ENCODE measurements at places on chromosomes 4 and X. TPM values are rescaled to one million over a fixed set of nuclear protein-coding genes. Genes with fewer than 3 reads are reported as not detected.

The PIGA gene
- total RNA-seq = 15.3 TPM

The GPR119 gene
- total RNA-seq = 0.32 TPM

DNA sequence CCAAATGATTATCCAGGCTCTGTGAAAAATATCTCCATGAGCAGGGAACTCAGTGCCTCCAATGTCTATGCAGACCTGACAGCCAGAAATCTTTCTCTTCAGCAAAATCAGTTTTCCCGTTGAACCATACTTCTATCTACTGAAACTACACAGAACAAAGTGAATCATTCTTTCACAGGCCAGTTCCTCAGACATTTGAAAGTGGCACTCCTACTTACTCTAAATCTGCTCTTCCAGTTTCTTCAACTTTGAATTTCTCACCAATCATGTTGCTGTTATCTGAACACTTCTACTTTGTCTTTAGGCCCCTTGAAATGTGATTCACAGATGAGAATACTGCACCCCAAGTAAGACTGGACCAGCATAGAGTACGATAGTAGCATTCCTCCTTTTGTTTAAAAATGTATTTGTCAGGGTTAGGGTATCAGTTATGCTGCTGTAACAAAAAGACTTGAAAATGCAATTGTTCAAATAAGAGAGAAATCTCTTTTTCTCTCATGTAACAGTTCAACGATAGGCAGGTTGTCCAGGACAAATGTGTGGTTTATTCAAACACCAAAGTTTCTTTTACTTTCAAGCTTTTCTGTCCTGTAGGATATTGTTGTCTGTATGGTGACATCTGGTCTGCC, 210.6 kb upstream of the KLF3 start:
- no peaks in the 10 kb centered on the region for H3K36me3 ChIP-seq
- no peak overlapping the region for H3K27ac ChIP-seq
- H3K27me3 ChIP-seq = no peaks in the 10 kb centered on the region
- H3K4me3 ChIP-seq = no peak overlapping the region
- no peak for DNase-seq

DNA sequence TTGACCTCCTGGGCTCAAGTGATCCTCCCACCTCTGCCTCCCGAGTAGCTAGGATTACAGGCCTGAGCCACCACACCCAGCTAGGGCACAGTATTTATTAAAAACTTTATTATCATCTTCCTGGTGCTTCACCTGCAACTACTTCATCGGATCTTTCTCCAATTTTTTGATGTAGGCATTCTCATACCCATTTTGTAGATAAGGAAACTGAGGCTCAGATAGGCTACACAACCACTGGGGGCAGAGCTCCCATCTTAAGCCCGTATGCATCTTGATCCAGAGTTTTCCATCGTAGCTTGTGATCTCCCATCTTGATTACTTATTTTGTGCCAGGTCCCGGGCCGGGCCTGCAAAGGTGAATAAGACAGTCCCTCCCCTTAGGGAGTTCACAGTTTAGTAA, 68.1 kb upstream of the BCOR start:
- no peak overlapping the region for H3K27ac ChIP-seq
- DNase-seq = no peak
- no peaks in the 10 kb centered on the region for H3K4me1 ChIP-seq
- H3K36me3 ChIP-seq = no peaks in the 10 kb centered on the region
- no peak overlapping the region for H3K4me3 ChIP-seq
- H3K27me3 ChIP-seq = peaks cover 29% of the 10 kb centered on the region

The RBMXL3 gene
- total RNA-seq = not detected

DNA sequence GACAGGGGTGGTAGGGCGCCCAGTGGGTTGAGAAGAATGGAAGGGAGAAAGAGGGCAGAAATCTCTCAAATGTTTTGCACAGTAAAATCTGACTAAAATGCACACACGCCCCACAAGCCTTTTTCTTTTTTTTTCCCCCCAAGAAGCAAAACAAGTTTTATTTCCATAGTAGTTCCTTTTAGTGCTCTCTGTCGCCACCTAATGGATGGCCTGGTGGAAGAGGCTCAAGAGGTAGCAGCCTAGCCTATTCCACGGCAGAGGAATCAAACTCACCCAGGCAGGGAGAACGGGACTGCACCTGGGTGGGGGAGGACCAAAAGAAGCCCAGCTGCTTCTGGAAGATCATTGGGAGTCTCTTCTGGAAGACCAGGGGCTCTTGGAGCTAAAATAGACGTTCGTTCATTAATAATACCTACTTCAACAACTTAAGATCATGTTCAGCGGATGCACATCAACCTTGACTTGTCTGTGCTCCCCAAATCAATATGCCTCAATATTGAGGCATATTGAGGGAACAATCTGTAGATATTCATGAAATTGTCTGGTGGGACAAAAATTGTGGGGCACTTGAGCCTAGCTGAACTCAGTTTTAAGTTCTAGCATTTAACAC, 31.6 kb upstream of the IRAK1 start:
- no peaks in the 10 kb centered on the region for H3K36me3 ChIP-seq
- H3K4me1 ChIP-seq = no peaks in the 10 kb centered on the region
- DNase-seq = peak; percentile 86
- no peaks in the 10 kb centered on the region for H3K27me3 ChIP-seq
- no peak overlapping the region for H3K4me3 ChIP-seq
- no peak overlapping the region for H3K27ac ChIP-seq

DNA sequence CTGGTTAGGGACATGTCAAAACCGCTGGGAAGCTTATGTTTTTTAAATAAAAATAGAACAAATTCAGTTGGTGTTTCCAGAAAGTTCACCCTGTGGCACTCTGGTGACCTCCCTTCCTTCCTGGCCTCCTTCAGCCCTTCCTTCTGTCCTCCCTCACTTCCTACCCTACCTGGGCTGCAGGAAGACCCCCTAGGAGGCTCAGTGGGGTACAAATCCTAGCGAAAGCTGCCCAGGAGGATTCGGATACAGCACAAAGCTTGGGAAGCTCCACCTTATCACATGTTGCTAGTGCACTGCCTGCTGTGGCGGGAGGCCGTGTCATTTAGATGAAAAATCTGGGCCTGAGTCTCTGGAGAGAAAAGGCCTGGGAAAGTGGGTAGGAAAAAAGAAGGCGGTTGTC, 60.5 kb downstream of the FHDC1 start:
- H3K27me3 ChIP-seq = no peaks in the 10 kb centered on the region
- H3K4me3 ChIP-seq = no peak overlapping the region
- peaks cover 3% of the 10 kb centered on the region for H3K4me1 ChIP-seq
- no peak for DNase-seq

DNA sequence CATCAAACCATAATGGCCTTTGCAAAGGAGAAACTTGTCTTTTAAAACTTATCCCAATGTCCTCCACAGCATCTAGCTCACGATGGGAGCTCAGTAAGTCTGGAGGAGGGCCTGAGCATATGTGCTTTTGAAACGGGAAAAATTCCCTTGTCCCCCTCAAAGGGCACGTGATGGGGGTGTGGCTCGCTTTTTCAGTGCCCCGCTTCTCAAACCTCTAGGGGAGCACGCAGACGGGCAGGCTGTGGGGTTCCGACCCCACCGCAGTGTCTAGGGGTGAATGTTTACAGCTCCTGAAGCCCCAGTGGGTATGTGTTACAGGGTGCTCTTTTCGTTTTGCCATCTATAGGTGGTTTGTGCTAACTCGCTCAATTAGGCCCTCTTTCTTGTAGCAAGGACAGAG, 31.2 kb downstream of the SLITRK2 start:
- no peaks in the 10 kb centered on the region for H3K27me3 ChIP-seq
- no peaks in the 10 kb centered on the region for H3K4me1 ChIP-seq
- no peak for DNase-seq

DNA sequence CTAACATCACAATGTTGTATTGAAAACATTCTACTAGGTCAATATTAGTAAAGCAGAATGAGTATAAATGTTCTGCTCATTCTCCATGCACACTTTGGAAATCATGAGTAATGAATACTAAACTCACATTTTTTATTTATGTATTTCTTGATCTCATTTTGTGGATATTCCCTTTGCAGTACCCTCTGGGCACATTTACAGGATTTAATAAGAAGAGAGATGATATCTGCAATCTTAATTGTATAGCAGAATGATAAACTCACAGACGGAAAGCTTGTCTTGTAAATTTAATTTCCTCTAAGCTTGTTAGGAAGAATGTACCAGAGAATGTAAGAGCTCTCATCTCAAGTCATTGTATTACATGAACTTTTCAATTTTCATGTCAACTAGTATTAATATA, 1279.7 kb downstream of the PCDH7 start:
- no peaks in the 10 kb centered on the region for H3K36me3 ChIP-seq
- no peak overlapping the region for H3K27ac ChIP-seq
- no peaks in the 10 kb centered on the region for H3K27me3 ChIP-seq
- no peaks in the 10 kb centered on the region for H3K4me1 ChIP-seq
- no peak for DNase-seq
- H3K4me3 ChIP-seq = no peak overlapping the region

DNA sequence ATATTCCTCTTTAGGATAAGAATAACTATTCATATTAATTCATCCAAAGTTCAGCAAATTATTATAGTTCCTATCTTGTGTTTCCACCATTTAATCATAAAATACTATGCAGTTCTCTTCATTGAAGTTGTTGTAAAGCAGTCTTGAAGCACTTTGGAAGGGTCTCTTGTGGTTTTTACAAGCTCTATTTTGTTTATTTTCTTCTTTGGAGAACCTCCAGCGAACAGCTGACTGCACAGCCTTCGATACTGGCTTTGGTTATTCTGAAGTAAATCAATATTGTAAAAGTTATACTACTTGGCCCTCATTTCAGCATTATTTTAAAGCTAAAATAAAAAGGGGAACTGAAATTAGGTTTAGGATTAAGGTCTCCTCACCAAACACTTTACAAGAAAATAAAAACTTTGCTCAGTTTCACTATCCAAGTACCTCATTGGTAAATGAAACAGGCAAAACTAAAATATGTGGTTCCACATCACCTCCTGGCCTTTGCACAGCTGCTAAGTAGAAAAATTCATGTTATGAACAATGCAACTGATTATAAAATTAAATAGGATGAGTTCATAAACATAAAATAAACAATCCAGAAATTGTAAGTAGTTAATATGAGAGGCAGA, 1629.2 kb upstream of the ADGRL3 start:
- no peak overlapping the region for H3K27ac ChIP-seq
- H3K36me3 ChIP-seq = no peaks in the 10 kb centered on the region
- H3K27me3 ChIP-seq = no peaks in the 10 kb centered on the region
- H3K4me1 ChIP-seq = no peaks in the 10 kb centered on the region
- DNase-seq = no peak
- no peak overlapping the region for H3K4me3 ChIP-seq

DNA sequence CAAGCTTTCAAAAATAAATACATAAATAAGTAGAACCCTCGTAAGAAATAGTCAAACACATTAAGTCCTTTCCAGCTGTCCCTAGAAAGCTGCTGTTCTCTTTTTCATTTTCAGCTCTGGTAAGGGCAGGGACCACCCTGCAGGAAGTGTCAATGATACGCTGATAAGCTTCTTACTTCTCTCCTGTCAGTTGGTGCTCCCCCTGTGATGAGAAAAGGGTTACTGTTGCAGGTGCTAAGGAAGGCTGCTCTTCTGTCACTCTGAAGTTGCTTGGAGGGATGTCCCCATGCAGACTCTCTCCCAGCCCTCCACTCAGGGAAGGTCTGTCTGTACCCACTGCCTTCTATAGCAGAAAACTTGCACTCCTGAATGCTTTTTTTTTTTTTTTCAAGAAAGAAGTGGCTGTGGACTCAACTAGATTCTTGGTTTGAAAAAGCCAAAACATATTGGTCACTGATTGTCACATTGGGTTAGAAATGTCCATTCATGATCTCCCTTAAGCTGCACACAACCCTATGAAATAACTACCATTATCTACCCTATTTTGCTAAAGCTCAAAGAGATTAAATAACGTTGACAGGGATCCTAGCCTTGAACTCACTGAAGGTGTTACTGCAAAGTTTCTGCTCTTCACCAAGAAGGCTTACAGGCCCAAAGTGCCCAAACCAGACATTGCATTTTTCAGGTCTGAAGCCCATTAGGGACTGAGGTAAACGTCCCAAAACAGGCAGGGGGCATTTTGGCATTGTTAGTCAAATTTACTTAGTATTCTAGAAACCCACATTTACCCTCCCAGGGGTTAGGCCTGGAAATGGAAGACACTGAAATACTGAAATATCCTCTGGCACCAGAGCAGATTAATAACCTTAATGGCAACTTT, 1.2 kb downstream of the CXCL3 start:
- no peaks in the 10 kb centered on the region for H3K27me3 ChIP-seq
- peak overlapping the region; percentile 59 for H3K4me3 ChIP-seq
- no peaks in the 10 kb centered on the region for H3K36me3 ChIP-seq
- DNase-seq = peak; percentile 55

DNA sequence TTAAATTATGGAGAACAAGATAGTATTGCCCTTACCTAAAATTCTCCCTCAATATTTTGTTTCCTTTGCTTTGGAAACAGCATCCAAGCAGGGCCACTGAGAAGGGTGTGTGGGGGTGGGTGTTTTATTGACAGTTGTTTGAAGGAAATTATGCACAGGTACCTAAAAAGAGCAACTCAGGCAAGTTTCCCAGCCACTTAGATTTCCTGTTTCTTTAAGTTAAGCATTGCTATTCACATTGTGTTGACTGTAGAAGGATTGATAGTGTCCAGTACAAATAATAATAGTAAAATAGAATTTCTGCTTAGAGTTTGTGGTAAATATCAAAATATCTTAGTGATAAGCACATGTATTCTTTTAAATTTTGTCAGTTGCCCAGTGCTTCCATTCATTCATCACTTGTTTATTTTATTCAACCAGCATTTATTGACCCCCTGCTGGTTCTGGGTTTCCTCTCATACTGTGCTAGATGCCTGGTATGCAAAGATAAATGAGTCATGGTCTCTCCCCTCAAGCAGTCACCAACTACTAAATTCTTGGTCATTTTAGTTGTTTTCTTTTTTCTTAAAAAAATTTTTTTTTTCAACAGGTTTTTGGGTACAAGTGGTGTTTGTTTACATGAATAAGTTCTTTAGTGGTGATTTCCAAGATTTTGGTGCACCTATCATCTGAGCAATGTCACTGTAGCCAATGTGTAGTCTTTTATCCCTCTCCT, 50.0 kb downstream of the GALNT7 start:
- no peak overlapping the region for H3K27ac ChIP-seq
- no peak overlapping the region for H3K4me3 ChIP-seq
- H3K27me3 ChIP-seq = no peaks in the 10 kb centered on the region
- H3K4me1 ChIP-seq = peaks cover 4% of the 10 kb centered on the region
- no peak for DNase-seq

The SUPT20HL1 gene
- total RNA-seq = not detected

DNA sequence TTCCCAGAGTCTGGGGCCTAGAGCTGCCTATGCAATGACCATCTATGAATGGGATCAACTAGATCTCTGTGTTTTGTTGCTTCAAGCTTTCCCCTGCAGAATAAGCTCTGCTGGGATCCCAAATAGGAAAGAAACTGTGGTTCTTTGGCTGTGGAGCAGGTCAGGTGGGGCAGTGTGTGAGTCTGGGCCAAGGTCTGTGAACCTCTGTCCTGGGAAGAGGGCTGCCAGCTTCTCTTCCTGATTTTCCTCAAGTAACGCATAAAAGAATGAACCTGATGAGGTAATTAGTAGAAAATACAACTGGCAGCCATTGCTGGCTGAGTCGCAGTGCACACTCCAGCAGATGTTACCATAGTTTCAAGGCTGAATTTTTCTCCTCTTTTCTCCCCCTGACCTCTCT, 4.6 kb upstream of the PIN4 start:
- H3K27me3 ChIP-seq = no peaks in the 10 kb centered on the region
- no peak overlapping the region for H3K4me3 ChIP-seq
- no peaks in the 10 kb centered on the region for H3K36me3 ChIP-seq
- no peak overlapping the region for H3K27ac ChIP-seq

Data from colonic mucosa (tissue), 4 donors.